ENCODE measurements at places on chromosomes 4 and X.

DNA sequence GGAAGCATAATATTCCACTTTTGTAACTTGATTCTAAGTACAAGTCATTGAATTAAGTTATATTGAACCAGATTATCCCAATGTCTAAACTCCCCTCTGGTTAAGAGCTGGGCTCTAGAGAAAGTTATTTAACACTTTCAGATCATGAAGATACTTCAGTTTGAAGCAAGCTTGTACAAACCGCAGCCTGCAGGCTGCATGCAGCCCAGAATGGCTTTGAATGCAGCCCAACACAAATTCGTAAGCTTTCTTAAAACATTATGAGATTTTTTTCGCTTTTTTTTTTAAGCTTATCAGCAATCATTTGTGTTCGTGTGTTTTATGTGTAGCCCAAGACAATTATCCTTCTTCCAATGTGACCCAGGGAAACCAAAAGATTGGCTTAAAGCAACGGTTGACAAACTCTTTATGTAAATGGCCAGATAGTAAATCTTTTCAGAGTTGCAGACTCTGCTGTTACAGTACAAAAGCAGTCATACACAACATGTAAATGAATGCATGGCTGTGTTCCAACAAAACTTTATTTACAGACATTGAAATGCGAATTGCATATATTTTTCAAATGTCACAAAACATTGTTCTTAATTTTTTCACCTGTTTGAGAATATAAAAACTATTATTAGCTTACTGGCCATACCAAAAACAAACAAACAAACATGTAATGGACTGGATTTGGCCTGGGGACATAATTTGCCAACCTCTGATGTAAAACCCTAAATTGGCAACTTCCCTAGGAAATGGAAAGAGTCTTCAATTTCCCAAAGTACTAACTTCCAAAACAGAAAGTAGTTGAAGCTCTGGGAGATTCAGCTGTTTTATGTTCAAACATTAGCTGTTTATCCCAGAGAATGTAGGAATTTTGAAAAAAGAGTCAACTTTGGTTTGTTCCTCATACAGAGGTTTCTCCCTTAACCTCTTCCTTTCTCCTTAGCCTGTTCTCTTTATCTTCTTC lies 201.1 kb upstream of the MBNL3 start:
- DNase-seq, result no peak

GRCh38 chr4:15897577-15897976 lies 41.0 kb downstream of the FGFBP1 start:
- no peak for DNase-seq

GRCh38 chr4:86975927-86976326 lies 41.1 kb downstream of the AFF1 start:
- DNase-seq, result no peak

- DNase-seq, result no peak
These were observed 63.6 kb downstream of the SLC7A11 start for GRCh38 chr4:138178566-138178965.

GRCh38 chrX:65647801-65648200 lies 19.7 kb upstream of the MSN start:
- DNase-seq, result no peak
